ENCODE measurements at places on chromosomes 11 and 22.

DNA sequence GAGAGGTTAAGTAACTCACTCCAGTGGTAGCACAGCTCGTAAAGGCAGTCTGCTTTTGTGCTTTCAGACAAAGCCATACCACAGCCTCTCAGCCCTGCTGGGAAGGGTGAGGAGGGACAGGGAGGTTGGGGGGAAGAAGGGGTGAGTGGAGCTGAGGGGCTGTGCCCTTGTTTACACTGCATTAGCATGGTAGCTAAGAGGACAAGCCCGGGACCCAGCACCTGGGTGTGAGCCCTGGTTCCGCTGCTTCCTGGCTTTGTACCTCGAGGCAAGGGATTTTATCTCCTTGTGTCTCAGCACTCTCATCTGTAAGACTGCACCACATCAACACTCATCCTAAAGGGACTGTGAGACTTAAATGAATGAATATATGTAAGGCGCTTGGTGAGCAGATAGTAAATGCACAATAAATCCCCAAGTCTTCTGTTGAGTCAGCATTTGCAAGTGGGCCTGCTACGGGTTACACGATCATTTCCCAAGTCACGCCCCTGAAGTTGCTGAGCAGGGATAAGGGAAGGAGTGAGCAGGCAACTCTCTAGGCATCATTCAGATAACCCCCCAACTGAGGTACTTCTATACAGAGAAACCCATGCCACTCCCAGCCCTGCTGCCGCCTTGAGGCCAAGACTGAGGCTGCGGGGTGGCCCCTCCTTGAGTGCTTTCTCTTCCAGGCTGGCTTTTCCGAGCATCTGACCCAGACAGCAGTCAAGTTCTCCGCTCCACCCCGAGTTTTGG lies 7.5 kb downstream of the RASD2 start:
- DNase-seq = no peak

DNA sequence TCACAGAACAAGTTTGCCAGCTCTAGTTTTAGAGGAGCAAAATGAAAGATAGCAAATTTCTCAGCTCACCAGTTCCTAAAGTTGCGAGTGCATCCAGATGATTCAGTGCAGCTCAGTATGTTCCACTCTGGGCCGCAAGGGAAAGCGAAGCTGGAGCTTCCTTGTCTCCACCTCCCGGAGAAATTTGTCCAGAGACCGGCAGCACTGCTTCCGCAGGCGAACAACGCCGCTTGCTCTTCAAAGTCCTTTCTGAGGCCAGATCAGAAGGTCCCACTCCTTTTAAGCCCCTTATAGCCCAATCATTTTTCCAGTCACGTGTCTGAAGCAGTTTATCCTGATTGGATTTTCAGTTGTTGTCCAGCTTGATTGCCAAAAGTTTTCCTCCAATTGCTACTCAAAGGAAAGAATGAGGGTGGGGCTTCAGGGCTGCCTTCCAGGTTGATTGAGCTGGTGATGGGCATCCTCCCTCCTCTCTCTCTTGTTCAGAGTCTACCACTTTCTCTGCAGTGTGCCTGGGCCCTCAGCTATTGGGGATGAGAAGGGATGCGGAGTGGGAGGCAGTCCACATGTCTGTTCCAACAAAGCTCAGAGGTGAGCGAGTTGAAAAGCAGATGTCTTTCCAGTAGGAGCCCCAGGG lies at the start of gene ZNF280A:
TSS of gene ZNF280A (minus strand) at position 251 of the 637 bp plus-strand sequence. CDS start 4,640 bp downstream, outside the sequence.
- no peak for DNase-seq

- DNase-seq = no peak
These were observed 38.7 kb downstream of the TPBGL start for GRCh38 chr11:75279273-75279672.

DNA sequence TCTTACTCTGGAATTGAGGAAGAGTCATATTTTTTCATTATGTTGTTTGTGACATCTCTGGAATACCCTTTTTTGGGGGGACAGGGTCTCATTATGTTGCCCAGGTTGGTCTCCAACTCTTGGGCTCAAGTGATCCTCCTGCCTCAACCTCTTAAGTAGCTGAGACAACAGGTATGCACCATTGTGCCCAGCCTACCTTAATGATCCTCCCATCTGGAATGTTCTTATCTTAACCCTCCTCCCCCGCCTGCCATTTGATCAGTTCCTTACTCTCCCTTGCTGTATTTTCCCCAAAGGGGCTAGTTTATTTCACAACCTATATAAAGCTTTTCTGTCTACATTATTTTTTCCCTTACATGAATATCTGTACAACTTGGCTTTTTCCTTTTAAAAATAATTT lies 594.7 kb downstream of the METTL15 start:
- DNase-seq = no peak

GRCh38 chr22:17576470-17576869 lies 13.2 kb downstream of the SLC25A18 start:
- no peak for DNase-seq

Measured in activated CD8-positive, alpha-beta memory T cell treated with anti-CD3 and anti-CD28 coated beads, Interleukin-2, amount 50 U/mL, for 4 hours (primary cell).